K562 (cell line): ENCODE measurements at places on chromosomes 7 and 10.

GRCh38 chr7:140003913-140004382, 58.8 kb downstream of the PARP12 start:
- DNase-seq = peak; percentile 84

- no peak for DNase-seq
These were observed 81.4 kb downstream of the VWA2 start for GRCh38 chr10:114320249-114321116.

- peak; percentile 14 for DNase-seq
These were observed 575.6 kb downstream of the ARL4A start for GRCh38 chr7:13262929-13263530.

DNA sequence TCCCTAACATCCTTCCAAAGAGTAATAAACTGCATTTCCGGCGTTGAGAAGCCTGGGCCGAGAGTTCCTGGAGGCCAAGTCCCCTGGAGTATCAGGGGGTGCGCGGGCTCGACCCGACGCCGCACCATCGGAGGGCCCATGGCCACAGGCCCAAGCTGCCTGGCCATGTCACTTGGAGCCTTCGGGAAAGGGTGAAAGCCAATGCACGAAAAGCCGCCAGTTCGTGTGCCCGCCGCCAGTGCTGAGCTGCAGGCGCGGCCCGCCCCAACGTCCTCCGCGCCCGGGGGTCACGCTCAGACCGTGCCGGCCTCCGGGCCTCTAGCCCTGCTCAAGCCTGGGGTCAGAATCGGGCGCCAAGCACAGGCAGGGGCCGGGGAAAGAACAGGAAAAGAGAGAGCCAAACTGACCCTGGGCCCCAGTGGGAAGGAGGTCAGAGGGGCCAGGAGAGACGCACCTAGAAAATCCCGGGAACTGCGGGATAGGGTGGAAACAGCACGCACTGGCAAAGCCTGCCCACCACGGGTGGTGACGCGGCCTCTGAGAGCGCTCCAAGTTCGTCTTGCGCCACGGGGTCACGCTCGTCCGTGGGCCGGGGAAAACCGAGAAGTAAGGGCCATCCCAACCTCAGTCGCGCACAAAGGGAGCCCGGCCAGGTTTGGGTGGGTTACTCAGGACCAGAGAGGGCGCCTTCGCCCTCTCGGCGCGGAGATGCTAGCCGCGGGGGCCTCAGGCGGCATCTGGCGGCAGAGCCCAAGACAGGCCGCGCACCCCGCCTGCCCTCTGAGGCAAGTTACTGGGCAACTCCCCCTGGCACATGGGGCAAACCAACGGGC, 4.2 kb upstream of the EBF3 start:
- DNase-seq = no peak

GRCh38 chr7:111900283-111900682, 305.9 kb downstream of the DOCK4 start:
- no peak for DNase-seq

GRCh38 chr10:124292911-124293615, 125.7 kb downstream of the OAT start:
- DNase-seq = no peak

GRCh38 chr10:132925071-132925561, 17.3 kb downstream of the CFAP46 start:
- DNase-seq = no peak
